ENCODE measurements at places on chromosomes 6 and 20.

DNA sequence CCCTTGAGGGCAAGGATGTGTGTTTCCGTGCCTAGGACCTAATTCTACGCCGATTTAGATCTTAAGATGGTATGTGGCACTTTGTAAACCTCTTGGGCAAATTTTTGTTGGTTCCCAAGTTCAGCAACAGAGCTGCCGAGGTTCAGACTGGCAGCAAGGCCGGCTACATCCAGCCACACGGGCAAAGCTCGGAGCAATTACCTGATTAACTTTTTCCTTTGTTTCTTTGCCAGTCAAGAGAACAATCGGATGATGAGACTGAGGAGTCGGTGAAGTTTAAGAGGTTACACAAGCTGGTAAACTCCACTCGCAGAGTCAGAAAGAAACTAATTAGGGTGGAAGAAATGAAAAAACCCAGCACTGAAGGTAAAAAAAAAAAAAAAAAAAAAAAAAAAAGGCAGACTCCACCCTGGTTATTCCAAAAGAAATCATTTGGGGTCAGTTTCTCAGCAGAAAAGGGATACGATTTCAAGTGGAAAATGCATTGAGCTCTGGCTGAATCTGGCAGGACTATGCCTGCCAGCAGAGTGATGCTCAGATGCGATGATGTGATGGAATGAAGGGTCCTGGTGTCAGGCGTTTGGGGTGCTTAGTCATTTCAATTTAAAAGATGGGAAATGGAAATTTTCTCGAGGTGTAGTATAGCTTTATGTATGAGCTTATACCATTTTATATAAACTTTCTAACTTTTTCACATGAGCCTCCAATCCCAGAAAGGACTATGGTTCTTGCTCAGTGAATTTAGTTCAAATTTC, 171.6 kb downstream of the SASH1 start:
- no peak for DNase-seq

DNA sequence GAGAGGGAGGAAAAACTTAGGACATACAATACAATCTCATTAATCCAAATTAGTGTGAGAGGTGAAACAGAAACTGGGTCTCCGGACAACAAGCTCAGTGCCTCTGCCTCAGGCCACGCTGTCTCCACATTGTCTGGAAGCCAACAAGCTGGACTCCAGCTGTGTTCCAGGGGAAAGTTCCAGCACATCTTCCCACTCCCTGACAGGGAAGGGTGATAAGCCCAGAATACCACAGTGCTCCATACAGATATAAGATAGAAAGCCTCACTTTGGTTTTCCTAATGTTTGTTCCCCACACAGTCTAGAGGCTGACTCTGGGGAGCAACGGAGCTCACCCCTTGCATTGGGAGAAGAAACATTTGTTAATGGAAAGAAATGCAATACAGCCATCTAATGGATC, 117.1 kb upstream of the SPTLC3 start:
- no peak for DNase-seq

DNA sequence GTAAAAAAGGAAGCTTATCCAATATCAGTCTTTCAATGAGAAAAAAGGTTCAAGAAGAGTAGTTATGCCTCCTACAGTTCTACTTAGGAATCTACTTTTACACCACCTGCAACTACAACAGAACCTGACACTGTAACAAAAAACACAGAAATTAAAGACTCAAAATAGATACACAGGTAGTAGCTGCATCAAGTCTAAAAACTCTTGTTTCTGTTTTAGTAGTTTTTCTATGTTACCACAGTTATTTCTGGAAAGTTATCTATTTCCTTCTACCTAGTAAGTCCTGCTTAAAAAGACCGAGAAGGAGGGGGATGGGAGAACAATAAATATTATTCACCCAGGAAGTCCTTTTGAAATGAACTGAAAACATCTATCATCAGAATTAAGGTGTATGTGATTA, 52.5 kb downstream of the ATG5 start:
- DNase-seq, result no peak

DNA sequence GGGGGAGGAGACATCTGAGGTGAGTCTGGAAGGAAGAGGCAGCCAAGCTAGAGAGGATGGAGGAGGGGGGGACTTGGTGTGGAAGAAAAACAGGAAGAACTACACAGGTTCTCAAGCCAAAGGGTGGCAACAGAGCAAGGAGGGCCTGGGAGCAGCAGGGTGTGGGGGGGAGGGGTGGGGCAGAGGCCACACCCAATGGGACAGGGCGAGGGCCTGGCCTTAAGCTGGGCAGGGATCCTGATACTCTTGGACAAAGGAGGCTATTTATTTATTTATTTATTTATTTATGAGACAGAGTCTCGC, 359.0 kb downstream of the ZFAND3 start:
- DNase-seq, result no peak

- DNase-seq, result no peak
These were observed 445.3 kb upstream of the SYNCRIP start for GRCh38 chr6:86087954-86088353.

- DNase-seq, result no peak
These were observed 1.1 kb downstream of the FAM184A start for GRCh38 chr6:119077391-119077642.

GRCh38 chr20:53872081-53872541, 198.3 kb downstream of the BCAS1 start:
- no peak for DNase-seq

DNA sequence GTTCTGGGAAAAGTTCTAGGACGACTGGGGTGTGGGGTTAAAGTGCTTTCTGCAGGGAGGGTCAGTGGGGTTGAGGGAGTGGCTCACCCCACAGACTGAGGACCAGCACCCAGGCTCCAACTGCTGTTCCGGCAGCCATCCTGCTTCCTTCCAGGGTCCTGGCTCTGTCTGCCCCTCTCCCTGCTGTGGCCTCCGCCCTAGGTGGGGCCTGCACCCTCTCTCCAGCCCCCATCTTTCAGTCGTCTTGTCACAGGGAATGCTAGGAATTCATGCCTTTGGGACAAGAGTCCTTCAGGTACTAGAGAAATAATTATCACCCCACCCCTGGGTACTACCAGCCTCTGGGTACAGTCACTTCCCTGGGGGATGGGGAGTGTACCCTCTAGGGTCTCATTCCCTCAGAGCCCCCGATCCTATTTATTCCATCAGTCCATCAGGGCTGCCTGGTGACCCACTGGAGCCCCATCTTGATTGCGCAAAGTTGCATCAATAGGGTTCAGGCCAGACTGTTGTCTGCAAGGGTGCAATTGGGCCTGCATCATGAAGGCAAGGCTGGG, at the start of gene AGER:
Gene AGER (minus strand): TSS at position 170 of the 557 bp plus-strand sequence. CDS start 31 bp downstream, at position 139.
- DNase-seq, result no peak
